Cardiac muscle cell (in vitro differentiated cells and primary cell): ENCODE measurements at places on chromosomes 4 and X. TPM values are rescaled to one million over a fixed set of nuclear protein-coding genes. Genes with fewer than 3 reads are reported as not detected.

SPINK2 gene
- not detected in 2 replicates for total RNA-seq

RNF150 gene
- total RNA-seq = 31.3 and 57.4 TPM in 2 replicates

SPIN2A gene
- total RNA-seq = 0.51 and 1.3 TPM in 2 replicates

GABRG1 gene
- not detected in 2 replicates for total RNA-seq

SPANXN3 gene
- total RNA-seq = not detected in 2 replicates

DNA sequence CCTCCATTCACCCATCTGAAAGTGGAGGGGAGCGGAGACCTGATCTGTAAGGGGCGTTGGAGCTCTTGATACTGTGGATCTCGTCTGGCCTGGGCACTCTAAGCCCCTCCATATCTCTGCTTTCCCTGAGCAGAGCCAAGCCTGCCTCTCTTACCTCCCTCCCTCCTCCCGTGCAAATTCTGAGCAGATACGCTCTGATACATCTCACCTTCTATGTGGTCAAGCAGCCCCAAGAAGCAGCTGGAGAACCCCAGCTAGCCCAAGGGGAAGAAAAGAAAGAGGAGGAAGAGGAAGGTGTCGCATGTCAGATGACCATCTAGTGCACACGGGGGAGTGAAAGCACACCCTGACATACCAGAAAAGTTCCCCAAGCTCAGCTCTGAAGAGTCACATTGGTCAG is 1.9 kb upstream of the DGAT2L6 start:
- no peak for DNase-seq

- no peak for DNase-seq
Measured at GRCh38 chrX:48451708-48452107, 18.4 kb downstream of the SLC38A5 start.

GRCh38 chr4:168317621-168318020 is 931 bp downstream of the DDX60 start:
- DNase-seq = no peak

- DNase-seq = no peak
Measured at GRCh38 chr4:162366146-162366545, 202.3 kb upstream of the FSTL5 start.

GRCh38 chr4:8671712-8672290 is 79.2 kb downstream of the CPZ start:
- no peak for DNase-seq

DNA sequence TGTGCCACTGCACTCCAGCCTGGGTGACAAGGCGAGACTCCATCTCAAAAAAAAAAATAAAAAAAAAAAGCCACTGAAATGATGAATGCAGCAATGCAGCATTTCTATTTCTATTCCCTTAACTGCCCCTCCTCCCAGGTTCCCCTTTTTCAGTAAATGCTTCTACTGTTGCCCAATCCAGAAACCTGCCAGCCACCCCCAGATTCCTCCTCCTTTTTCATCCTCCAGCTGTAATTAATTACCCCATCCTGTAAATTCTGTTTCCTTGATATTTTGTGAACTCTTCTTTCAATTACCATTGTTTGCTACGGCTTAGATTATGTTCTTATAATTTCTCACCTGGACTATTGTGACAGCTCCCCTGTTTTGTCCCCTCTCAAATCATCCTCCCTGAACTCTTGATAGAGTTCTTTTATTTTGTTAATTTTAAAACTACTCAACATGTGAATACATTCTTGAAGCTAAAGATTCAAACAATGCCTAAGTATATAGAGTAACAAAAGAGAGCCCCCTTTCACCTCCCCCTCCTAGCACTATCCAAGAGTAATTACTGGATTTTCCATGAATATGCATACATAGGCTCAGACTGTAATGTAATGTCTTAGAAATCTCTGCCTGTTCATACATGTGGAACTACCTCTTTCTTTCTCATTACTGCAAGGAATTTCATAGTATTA is 140.6 kb upstream of the GPC4 start:
- DNase-seq = no peak

DNA sequence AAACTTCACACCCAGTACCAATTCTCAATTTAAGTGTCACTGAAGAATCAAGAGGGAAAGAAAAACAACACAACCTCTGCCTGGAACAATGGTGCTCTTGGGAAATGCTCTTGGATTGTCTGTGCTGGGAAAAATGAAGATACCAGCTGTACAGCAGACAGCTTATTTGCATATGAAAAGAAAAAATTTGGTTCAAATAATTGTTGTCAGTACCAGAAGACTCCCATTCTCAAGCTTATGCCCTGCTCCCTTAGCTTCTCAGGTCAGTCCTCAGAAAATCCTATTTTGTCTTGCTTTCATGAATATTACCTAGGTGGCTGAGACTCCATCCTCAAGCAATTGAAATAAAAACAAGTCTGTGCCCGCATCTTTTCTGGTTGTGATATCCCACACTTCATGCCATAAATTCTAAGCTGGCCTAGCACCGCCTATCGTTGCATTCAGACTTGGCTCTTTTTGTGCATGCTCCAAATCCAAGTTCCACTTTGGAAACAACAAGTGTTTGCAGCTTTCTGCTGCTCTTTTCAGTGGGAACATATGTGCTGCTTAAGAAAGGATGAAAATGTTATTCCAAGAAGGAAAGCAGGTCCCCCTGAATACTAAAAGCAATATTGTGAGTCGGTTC is 431.6 kb downstream of the INPP4B start:
- DNase-seq = no peak
